ENCODE measurements at places on chromosomes 1 and 21. TPM values are rescaled to one million over a fixed set of nuclear protein-coding genes. Genes with fewer than 3 reads are reported as not detected.

- no peaks in the 10 kb centered on the region for H3K36me3 ChIP-seq
- DNase-seq: no peak
- no peak overlapping the region for H3K4me3 ChIP-seq
- no peaks in the 10 kb centered on the region for H3K4me1 ChIP-seq
- no peak overlapping the region for H3K27ac ChIP-seq
- no peaks in the 10 kb centered on the region for H3K27me3 ChIP-seq
Observed at GRCh38 chr1:232184561-232185530, 445.1 kb downstream of the SIPA1L2 start.

DNA sequence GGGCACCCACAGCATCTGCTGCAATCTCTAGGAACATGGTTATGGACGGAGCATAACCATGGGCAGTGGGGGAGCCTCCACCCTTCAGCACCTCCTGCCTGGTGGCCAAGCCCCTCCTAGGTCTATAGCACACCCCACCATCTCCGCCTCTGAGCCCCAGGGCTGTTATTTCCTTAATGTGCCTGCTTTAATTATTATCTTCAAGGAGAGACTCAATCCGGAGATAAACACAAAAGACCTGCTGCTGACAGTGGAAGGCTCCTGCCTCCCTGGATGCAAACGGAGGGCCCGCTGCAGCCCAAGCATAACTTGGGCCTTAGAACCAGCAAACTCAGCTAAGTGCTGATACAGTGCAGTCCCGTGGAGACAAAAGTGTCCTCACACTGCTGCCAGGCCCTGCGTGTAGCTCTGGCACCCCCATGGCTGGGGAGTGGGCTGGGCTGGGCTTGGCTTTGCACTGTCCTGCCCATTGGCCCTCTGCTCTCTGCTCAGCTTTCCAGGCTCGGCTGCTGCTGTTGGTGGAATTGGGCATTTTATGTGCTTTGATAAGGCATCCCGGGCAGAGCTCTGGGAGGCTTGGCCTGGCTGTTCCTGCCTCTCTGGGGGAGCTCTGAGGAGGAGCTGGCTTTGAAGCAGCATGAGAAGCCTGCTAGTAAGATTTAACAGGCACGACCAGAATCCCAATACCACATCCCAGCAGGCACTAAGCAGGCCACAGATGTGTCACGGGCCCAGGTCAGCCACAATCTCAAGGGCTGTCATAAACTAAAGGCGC lies 620.2 kb downstream of the PTPRU start:
- H3K4me1 ChIP-seq: no peaks in the 10 kb centered on the region
- DNase-seq: no peak
- no peak overlapping the region for H3K27ac ChIP-seq
- no peaks in the 10 kb centered on the region for H3K36me3 ChIP-seq
- H3K4me3 ChIP-seq: no peak overlapping the region
- peaks cover 13% of the 10 kb centered on the region for H3K27me3 ChIP-seq

DNA sequence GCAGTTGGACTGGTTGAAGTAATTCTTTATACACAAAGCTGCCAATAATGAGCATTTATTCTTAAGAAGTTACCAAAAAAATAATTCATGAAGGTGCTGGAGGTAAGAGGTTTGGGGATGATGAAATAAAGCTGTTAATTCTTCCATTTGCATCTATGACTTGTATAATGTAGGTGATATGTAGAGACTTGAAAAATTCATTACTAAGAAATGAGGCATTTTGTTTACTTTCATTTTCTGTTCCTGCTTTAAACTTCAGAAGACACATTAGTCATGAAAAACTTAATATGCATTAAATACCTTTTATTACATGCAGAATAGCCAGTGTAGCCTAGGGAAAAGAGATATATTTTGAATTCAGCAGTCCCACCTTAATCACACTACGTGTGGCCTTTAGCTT lies 214.2 kb downstream of the SLC44A5 start:
- H3K27ac ChIP-seq: no peak overlapping the region
- no peaks in the 10 kb centered on the region for H3K27me3 ChIP-seq
- no peaks in the 10 kb centered on the region for H3K36me3 ChIP-seq
- no peak for DNase-seq
- H3K4me3 ChIP-seq: no peak overlapping the region

GRCh38 chr1:226149806-226150205 lies 36.7 kb downstream of the ACBD3 start:
- H3K4me3 ChIP-seq: no peak overlapping the region
- H3K4me1 ChIP-seq: no peaks in the 10 kb centered on the region
- no peaks in the 10 kb centered on the region for H3K27me3 ChIP-seq
- peaks cover 70% of the 10 kb centered on the region for H3K36me3 ChIP-seq
- no peak for DNase-seq

GRCh38 chr1:12644237-12644636 lies 352 bp downstream of the AADACL4 start:
- no peaks in the 10 kb centered on the region for H3K4me1 ChIP-seq
- no peak for DNase-seq
- no peak overlapping the region for H3K4me3 ChIP-seq
- H3K27me3 ChIP-seq: peaks cover 5% of the 10 kb centered on the region

DNA sequence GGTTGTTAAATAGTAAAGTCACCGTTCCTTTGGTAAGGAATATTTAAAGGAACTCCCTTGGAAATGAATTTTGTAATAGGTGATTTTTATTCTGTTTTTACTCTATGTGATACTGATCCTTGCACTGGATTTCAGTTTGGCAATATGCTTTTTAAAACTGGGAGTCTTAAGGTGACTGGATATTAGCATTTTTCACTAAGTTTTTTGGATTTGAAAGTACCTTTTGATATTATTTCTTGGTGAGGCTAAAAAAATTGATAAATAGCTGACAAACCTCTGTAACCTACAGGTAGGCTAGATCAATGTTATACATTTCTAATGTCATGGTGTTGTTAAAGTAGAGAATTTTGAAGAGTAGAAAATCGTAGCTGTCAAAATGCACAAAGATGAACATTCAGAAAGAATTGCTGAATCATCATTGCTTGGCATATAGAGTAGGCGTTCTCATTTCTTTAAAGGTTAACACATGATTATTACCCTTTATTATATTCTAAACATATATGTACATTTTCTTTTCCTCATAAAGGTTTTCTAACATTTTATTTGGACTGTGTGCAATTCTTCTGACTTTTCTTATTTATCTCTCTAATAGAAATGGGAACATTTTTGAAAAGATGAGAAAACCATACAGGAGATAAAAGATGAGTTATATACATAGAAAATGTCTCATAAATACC lies 1.5 kb upstream of the DNAJB4 start:
- no peak overlapping the region for H3K4me3 ChIP-seq
- no peaks in the 10 kb centered on the region for H3K36me3 ChIP-seq
- H3K27me3 ChIP-seq: no peaks in the 10 kb centered on the region
- H3K4me1 ChIP-seq: peaks cover 4% of the 10 kb centered on the region
- DNase-seq: no peak

PEF1 gene
- total RNA-seq: 42.3 TPM

LCE1A gene
- total RNA-seq: not detected

PGLYRP4 gene
- total RNA-seq: not detected

Measured in CD4-positive, alpha-beta T cell (primary cell).